ENCODE measurements at places on chromosomes 11 and 22. TPM values are rescaled to one million over a fixed set of nuclear protein-coding genes. Genes with fewer than 3 reads are reported as not detected.

The RTN4RL2 gene
- total RNA-seq, result 1.1 TPM

DNA sequence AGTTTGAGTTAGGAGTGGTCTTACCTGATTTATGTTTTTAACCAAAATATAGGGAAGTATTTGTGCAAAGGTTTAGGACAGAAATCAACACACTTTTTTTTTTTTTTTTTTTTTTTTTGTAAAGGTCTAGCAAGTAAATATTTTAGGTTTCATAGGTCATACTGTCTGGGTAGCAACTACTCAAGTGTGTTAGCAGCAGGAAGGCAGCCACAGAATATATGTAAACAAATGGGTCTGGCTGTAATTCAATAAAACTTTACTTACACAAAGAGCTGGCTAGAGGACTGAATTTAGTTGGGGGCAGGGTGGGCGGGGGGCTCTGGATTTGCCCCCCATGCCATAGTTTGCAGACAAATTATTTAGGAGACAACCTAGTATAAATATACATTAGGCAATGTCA lies 510.4 kb downstream of the NELL1 start:
- DNase-seq, result no peak

The TRPC6 gene
- 2.6 TPM for total RNA-seq

The CBLIF gene
- not detected for total RNA-seq

DNA sequence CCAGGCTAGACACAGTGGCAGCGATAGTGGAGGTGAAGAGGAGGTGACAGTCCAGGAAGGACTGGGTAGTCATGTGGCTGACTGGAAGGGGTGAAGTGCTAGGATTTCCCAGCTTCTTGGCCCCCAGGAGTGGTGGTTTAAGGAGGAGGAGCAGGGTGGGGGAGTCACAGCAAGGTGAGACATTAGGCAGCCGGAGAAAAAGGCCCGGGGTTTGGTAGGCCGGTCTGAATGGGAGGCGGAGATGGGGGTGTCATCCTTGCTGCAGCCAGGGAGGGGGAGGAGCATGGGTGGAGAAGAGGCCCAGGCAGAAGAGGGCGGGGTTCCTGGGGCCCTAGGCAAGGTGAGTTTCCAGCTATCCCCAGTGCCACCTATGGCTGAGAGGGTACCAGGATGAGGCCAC lies 6.1 kb downstream of the SIPA1 start:
- no peak for DNase-seq

The GPR137 gene
- 22.5 TPM for total RNA-seq

DNA sequence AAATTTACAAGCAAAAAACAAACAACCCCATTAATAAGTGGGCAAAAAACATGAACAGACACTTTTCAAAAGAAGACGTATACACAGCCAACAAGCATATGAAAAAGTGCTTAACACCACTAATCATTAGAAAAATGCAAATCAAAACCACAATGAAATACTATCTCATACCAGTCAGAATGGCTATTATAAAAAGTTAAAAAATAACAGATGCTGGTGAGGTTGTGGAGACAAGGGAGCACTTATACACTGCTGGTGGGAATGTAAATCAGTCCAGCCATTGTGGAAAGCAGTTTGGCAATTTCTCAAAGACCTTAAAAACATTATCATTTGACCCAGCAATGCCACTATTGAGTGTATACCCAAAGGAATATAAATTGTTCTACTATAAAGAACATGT lies 72.3 kb downstream of the BBOX1 start:
- no peak for DNase-seq

GRCh38 chr22:50601669-50602337 lies 1.2 kb downstream of the MAPK8IP2 start:
- no peak for DNase-seq

DNA sequence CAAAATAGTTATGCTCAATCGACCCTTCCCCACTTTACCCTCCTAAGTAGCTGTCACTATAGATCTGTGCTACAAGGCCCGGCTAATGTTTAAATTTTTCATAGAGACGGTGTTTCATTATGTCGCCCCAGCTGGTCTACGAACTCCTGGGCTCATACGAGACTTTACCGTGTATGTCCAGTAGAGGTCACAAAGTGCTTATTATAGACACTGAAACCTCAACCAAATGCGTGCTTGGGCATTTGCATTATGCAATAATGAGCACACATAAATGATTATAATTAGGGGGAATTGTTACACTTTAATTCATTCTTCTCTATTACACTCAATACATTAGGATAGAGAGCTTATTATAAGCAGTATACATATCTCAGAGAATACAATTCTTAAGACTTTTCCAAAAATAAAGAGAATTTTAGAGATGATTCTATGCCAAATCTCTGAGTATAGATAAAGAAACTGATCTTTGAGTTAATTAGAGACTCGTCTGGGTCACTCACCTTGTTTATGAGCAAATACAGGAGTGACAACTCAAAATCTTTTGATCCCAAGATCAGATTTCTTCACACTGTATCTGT lies 12.5 kb upstream of the MRPL16 start:
- DNase-seq, result no peak

The LGALS12 gene
- total RNA-seq, result 1.2 TPM

- peak; percentile 63 for DNase-seq
Observed at GRCh38 chr11:1163321-1163910, 5.7 kb downstream of the MUC5AC start.

- DNase-seq, result no peak
Observed at GRCh38 chr11:132988411-132988810, 543.9 kb downstream of the OPCML start.

GRCh38 chr22:32843300-32843699 lies 41.8 kb downstream of the TIMP3 start:
- DNase-seq, result no peak

GRCh38 chr11:74671520-74672196 lies 59.6 kb downstream of the CHRDL2 start:
- no peak for DNase-seq

The SLC5A1 gene
- total RNA-seq, result not detected

- DNase-seq, result no peak
Observed at GRCh38 chr11:108170184-108170583, 48.8 kb downstream of the ACAT1 start.

DNA sequence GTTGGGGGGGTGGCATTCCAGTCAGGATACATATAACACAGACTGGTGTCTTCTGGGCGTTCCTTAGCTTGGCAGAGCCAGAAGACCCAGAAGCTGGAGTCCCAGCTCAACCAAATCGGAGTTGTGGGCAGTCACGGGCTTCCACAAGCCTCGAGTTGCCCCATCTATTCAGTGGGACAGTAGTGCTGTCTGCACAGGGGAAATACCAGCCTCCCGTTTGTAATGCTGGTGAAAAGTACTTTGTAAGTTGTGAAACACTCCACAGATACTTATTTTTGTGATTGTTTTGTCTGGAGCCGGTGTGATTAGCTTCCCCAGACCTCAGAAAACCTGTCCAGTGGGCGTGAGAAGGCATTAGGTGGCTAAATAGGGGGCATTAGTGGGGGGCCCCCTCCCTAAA lies 13.6 kb downstream of the DGKZ start:
- DNase-seq, result no peak

The KCNE3 gene
- 12.5 TPM for total RNA-seq

The OR5P2 gene
- not detected for total RNA-seq

DNA sequence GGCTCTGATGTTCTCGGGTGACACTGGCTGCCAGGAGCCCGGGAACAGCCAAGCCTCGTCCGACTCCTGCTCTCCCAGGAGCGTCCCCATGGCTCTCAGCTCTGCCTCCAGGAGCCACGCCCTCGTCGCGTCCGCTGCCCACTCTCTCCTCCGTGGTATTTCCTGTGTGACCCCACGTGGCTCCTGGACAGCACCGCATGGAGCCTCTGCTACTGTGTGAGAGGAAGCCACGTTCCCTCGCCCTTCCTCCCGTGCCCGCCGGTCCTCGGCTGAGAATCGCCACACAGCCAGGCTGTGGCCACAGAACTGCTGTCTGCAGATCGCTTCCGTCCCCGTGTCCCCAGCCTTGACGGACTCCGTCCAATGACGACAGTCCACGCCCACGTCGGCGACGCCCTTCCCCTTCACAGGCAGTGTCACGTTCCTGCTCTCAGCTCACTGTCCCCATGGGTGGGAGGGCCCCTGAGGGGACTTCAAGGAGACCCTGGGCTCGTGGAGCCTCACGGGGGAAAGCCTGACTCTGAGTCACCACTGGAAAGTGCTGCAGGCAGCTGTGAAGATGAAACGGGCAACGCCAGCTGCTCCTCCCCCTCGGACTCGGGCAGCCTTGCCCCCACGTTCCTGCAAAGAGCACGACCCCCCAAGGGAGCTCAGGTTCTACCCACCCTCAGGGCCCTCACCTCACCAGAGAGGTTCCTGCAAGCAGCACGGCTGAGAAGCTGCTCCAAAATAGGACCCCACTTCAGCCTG lies 458.5 kb downstream of the BRD1 start:
- peak; percentile 67 for DNase-seq

DNA sequence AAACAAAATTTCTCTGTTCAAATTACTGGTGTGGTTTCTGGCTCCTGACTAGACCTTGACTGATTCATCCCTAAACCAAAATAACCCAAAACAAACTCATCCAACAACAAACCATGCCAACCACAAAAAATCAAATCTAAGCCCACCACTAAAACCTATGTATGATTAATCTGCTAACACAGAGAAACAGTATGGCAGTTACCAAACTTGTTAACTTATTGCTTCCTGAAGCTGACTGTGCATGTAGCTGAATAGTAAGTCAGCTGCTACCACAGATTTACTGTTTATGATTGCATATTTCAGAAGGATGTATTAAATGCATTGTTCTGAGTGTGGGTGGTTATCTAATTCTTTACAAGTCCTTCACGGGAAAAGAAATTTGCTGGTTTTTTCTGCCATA lies 231.1 kb downstream of the SWAP70 start:
- DNase-seq, result no peak

DNA sequence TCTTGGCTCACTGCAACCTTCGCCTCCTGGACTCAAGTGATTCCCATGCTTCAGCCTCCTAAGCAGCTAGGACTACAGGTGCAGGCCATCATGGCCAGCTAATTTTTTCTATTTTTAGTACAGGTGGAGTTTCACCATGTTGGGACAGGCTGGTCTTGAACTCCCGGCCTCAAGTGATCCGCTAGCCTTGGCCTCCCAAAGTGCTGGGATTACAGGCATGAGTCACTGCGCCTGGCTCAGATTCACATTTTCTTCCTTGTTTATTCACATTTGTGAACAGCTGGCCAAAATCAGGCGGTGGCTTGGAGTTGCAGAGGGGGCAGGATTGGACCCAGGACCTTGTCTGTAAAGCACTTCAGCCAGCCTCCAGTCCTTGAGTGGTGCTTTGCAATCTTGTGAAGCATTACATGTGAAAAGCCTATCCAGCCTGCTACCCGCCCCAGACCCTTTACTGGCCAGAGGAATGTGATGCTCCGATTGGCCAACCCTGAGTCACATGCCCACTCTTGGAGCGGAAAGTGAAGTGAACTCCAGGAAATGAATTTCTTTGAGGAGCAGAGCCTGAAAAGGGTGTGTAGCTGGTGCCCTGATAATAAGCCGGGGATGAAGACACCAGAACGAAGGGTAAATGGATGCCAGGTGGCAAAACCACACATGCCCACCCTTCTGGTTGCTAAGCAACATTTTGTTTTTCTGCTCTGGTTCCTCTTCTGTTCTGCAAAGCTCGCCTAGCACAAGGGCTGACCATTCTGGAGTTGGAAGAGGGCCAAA lies 62.6 kb upstream of the PTPRJ start:
- peak; percentile 94 for DNase-seq

GRCh38 chr11:21771097-21771496 lies 421.8 kb upstream of the ANO5 start:
- DNase-seq, result no peak

Measured in aorta (tissue), 5 donors.